GM23338 (cell line): ENCODE measurements at places on chromosomes 4 and X. TPM values are rescaled to one million over a fixed set of nuclear protein-coding genes. Genes with fewer than 3 reads are reported as not detected.

GRCh38 chr4:99207069-99207743, 11.8 kb downstream of the ADH6 start:
- DNase-seq, result no peak

DNA sequence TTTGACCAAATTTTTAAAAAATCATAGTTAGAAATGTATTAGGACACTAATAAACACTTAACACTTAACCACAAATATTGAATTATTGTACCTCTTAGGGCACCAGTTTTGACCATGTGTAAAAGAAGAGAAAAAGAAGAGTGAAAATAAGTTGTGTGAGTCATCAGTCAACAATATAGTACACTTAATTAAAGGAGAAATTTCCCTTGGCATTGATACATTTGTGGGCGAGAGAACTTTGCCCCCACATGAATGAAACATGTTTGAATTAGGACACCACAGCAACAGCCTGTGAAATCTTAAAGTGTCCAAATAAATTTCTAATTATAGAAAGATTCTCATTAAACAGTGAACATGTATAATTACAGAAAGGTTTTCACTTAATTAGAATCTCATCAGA, 1292.8 kb upstream of the TENM3 start:
- DNase-seq, result no peak

- DNase-seq, result no peak
Observed at GRCh38 chr4:91447168-91447567, 856.6 kb upstream of the GRID2 start.

DNA sequence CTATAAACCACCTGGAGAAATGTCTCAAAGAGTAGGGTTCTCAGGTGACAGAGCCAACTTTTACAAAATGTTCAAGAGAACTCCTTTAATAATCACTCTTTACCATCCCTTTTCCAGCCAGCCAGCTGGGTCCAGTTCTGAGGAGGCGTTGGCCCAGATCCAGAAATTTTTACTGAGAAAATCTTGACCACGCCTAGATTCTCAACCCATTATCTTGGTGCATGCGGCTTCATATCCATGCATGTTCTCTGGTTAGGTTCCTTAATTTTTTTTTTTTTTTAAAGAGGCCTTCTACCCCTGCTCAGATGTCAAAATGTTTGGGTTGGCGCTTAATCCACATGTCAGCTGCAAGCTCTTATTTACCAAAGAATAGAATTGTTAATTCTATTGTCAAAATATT, 12.0 kb upstream of the MAP7D2 start:
- no peak for DNase-seq

- no peak for DNase-seq
Observed at GRCh38 chr4:153109296-153109849, 94.9 kb upstream of the TRIM2 start.

DNA sequence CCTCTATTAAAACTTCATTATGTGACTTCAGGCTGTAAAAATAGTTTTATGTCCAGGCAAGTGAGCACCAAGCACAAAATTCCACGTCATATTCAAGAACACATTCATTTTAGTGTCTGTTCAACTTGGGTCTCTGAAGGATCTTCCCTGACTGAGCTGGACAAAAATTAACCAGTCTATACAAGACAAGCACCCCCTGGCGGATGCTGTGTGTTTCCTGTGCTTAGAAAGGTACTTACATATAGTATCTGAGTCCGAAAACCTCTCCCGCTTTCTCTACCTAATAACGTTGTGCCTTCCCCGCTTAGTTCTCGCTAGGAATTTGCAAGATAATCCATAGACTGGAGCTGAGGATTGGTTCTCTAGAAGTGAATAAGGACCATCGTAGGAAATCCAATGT, 2214.5 kb upstream of the TENM3 start:
- DNase-seq, result peak; percentile 88

DNA sequence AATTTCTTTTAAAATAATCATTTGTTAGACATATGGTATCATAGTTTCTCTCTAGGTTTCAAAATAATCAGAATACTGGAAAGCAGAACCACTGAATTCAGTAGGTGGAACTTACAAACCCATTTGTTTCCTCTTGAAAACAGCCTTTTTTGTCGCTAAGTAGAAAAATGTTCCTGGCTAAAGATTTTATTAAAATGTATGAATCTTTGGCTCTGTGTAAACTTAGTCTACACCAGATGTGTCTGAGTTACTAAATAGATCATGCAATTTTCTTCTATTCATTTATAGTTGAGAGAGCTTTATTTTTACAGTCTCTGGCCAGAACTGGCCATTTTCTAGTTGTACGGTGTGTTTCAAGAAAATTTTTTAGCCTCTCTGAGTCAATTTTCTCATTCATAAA, 1.0 kb downstream of the CYSLTR1 start:
- no peak for DNase-seq

DNA sequence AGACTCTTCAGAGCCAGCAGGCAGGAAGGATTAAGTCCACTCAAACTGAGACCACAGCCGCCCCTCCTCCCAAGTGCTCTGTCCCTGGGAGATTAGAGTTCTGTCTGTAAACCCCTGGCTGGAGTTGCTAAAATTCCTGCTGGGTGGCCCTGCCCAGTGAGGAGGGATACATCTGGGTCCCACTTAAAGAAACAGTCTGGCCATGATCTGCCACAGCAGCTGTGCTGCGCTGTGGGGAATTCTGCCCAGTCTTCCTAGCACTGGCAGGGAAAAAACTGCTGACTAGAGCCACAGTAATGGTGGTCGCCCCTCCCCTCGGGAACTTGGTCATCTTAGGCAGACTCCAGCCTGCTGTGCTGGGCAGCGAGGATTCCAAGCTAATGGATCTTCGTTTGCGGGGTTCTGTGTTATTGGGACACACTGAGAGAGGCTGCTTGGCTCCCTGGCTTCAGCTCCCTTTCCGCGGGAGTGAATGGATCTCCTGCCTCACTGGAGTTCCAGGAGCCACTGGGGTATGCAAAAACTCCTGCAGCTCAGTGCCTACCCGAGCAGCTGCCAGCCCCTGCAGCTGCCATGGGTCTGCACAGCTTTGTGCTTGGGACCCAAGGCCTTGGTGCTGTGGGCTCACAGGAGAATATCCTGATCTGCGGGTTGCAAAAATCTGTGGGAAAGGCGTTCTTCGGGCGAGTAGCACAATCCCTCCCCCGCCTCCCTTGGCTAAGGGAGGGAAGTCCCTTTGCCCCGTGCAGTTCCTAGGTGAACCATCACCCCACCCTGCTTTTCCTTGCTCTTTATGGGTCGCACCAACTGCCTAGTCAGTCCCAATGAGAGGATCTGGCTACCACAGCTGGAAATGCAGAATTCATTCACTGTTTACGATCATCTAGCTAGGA, 15.7 kb downstream of the ZXDB start:
- DNase-seq, result peak; percentile 30

DNA sequence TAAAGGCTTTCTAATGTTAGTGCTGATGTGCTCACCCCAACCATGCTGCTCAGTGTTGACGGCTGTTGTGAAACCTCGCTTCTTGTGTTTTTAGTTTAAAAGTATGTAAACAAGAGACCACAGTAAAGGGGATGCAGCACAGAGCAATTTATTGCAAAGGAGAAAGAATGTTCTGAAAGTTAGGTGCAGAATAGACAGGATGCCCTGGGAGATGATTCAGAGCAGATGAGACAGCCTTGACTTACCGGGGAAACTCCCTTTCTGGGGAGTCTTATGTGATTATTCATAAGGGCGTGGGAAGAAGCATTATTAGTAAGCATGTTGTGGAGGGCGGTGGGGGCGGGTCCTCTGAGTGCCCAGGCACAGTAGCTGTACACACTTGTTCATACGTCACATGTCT, 47.7 kb downstream of the EVC start:
- DNase-seq, result no peak

DNA sequence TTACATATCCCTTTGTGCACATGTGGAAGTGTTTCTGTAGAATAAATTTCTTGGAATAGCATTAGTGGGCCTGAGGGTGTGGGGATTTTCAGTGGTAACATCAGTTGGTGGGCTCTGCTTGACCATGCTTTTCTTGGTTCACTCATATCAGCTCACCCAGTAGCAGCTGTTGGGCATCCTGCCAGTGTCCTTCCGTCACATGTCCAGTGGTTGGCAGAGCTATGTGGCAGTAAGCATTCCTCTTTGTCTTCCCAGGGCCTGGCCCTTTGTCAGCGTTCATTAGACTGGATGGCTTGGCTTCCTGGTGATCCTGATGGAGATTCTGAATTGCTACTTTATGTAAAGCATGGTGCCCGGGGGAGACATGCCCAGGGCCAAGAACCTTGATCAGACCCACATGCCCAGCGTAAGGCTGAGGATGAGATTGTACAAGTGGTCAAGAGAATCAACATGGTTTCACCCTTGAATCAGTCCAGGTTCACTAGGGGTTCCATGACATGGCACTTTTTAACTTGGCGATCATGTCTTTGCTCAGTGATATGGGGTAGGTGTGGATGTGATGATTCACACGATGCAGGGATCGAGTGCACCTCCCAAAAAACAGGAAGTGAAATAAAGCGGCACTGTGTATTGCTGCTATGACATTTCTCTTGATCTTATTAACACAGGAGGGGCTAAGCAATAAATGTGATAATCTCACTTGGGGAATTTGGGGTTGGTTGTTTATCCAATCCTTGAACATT, 72.1 kb upstream of the IGFBP7 start:
- no peak for DNase-seq

DNA sequence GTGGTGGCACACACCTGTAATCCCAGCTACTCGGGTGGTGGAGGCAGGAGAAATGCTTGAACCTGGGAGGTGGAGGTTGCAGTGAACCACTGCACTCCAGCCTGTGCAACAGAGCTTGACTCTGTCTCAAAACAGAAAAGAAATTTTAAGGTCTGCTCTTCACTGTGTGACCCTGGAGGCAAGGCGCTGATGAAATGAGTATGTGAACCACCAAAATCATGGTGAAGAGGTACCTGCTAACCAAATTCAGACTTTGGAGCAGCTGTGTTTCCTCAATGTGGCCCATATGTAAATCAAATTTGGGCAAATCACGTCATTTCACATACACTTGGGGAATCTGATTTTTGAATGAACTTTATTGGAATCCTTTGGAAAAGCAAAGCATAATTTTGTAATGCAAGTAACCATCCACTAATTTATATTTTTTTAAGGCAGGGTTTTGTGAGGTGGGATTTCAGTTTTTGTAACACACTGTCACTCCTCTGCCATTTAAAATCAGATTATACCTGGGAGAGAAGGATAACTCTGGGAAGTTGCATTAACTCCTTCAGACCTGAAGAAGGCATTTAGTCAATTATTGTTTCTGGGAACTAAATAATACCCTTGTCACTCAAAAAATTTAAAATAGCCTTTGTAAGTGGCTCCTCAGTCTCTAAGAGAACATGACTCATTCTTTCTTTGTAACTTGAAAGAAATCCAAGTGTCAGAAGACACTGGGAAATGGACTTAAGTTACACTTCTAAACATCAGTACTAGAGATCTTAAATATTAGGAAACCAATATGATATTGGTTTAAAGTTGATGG, 24.0 kb downstream of the DOCK11 start:
- DNase-seq, result no peak

DNA sequence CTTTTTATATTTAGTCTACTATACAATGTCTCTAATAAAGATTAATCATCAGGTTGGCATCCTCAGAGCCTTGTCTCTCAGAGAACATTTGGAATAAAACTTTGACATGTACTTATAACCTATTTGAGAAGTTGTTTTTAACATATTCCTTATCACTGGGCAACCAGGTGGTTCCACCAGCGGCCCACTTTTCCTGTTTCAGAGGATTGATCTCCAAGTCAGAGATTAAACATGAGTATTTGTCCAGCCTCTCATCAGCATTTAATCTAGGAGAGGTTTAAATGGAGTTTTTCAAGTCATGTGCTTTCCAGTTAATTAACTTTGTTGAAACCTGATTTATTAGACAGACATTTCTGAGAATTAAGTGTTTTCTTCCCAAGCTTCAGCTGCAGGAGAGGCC, 345.5 kb downstream of the GRXCR1 start:
- no peak for DNase-seq

GRCh38 chr4:173879509-173879908, 349.5 kb upstream of the HAND2 start:
- peak; percentile 6 for DNase-seq

ASB9 gene
- 0.37 TPM in 1 of 2 replicates, not detected in the other for polyA plus RNA-seq

SERTM2 gene
- 0.09 and 0.27 TPM in 2 replicates for polyA plus RNA-seq

GRCh38 chr4:74339501-74339900, 25.4 kb upstream of the EREG start:
- DNase-seq, result no peak

RIBC1 gene
- 0.37 and 0.55 TPM in 2 replicates for polyA plus RNA-seq

DNA sequence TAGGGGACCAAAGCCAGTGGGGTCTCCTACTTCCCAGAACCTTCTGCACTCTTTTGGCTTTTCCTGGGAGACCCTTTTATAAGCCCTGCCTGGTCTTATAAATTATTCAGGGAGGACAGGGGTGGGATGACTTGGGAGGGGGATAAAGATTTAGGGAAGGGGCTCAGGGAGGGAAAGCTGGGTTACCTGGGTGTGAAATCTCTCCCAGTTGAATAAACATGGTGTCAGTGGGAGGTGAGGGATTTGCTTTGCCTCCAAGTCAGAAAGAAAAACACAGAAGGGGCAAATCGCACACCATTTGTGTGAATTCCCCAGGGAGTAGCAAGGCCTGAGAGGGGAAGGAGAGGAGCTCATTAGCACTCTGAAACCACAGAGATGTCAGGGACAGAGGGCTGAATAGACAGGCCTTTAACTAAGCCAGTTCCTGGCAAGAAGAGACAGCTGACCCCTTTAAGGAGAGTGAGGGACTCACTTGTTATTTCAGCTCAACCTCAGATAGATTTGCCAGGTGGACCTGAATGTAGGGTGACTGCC, at the start of gene RIPPLY1:
RIPPLY1 (minus strand) TSS at position 51 of the 534 bp plus-strand sequence. CDS start 54 bp downstream, outside the sequence.
- DNase-seq, result no peak

GRCh38 chr4:184476695-184477094, 2.3 kb upstream of the IRF2 start:
- no peak for DNase-seq

GRCh38 chrX:119512146-119512800, 44.0 kb downstream of the SLC25A5 start:
- peak; percentile 82 for DNase-seq

- DNase-seq, result no peak
Observed at GRCh38 chrX:22365460-22365859, 92.7 kb downstream of the CBLL2 start.

GRCh38 chrX:20414762-20415445, 148.2 kb upstream of the RPS6KA3 start:
- DNase-seq, result no peak

SUPT20HL2 gene
- polyA plus RNA-seq, result 0.08 TPM in 1 of 2 replicates, not detected in the other

SLC4A4 gene
- polyA plus RNA-seq, result 1.0 and 1.2 TPM in 2 replicates

GRCh38 chrX:102126863-102127262, 1.4 kb downstream of the TCEAL2 start:
- peak; percentile 9 for DNase-seq

DNA sequence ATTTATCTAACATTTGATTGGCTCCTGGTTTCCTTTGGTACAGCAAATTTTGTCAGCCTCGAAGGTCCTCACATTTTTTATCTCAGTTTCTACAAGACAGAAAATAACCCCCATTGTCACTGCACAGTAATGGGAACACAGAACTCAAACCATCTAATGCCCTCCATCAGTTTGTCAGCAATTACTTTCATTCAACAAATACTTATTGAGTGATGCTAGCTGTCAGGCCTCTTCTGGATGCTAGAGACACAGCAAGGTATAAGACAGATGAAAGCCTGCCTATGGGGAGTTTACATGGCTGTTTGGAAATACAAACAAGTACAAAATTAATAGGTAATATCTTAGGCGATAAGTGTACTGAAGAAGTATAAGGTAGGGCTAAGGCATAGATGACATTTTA, 5.0 kb upstream of the HTN3 start:
- DNase-seq, result no peak

CT45A6 gene
- not detected in 2 replicates for polyA plus RNA-seq

PF4V1 gene
- 1.7 TPM in 1 of 2 replicates, not detected in the other for polyA plus RNA-seq

TLL1 gene
- polyA plus RNA-seq, result 0.18 and 0.56 TPM in 2 replicates
